Fibroblast of skin of back (primary cell): ENCODE measurements at places on chromosomes 3 and 15.

GRCh38 chr3:195853996-195854395 lies 42.3 kb upstream of the MUC4 start:
- DNase-seq = no peak

DNA sequence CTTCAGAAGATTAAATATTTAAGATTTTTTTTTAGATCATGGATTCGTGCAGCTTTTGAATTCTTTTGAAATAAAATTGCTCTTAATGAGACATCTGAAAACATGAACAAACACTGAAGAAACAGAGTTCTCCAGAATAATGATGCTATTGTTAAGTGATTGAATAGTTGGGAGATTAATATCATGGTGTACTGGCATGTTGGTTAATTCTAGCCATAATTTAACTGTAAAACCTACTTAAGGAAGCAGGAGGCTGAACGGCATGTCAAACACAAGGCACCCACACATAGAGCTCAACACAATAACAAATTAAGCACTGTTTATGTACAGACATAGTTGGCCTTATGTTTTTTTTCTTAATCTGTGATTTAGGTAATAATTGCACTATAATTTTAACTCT lies 185.6 kb downstream of the RBMS3 start:
- DNase-seq = no peak

DNA sequence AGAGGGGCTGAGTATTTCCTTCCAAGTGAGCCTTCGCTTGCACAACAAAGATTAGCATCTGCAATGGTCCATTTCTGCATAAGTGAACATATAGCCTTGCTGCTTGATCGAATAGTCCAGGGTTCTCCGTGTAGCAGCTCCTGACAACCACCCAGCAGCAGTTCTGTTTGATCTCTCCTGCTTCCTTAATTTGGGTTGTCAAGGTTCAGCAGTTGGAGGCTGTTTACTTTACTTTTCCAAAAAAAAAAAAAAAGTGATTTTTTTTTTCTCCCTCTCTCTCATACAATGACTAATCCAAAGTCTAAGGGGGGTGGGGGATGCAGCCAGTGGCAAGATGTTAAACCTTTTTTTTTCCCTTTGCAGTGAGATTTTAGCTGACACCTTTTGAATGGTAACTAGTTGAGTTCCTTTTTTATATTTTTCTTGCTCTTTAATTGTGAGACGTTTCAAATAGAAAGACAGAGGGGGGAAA lies 3.6 kb downstream of the FOXP1 start:
- DNase-seq = peak; percentile 84

GRCh38 chr15:98416222-98416855 lies 232.0 kb upstream of the IGF1R start:
- DNase-seq = no peak

- DNase-seq = no peak
These were observed 52.4 kb downstream of the PSMD6 start for GRCh38 chr3:63970631-63971475.

DNA sequence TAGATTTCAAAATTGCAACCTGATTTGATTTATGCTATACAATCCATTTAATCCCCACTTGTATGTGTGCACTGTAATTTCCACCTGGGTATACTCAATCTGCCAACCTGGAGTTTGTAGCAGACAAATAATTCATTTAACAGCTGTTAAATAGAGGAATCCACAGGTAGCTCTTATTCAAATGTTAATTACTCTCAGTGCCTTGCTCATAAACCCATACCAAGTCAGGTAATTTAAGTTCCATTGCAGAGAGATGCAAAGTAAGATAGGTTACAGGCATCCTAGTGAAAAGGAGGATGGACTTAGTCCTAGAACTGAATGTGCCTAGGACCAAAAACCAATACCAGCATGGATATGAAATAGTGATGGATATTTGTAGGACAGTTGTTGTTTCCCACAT lies 674.2 kb downstream of the TBL1XR1 start:
- no peak for DNase-seq

DNA sequence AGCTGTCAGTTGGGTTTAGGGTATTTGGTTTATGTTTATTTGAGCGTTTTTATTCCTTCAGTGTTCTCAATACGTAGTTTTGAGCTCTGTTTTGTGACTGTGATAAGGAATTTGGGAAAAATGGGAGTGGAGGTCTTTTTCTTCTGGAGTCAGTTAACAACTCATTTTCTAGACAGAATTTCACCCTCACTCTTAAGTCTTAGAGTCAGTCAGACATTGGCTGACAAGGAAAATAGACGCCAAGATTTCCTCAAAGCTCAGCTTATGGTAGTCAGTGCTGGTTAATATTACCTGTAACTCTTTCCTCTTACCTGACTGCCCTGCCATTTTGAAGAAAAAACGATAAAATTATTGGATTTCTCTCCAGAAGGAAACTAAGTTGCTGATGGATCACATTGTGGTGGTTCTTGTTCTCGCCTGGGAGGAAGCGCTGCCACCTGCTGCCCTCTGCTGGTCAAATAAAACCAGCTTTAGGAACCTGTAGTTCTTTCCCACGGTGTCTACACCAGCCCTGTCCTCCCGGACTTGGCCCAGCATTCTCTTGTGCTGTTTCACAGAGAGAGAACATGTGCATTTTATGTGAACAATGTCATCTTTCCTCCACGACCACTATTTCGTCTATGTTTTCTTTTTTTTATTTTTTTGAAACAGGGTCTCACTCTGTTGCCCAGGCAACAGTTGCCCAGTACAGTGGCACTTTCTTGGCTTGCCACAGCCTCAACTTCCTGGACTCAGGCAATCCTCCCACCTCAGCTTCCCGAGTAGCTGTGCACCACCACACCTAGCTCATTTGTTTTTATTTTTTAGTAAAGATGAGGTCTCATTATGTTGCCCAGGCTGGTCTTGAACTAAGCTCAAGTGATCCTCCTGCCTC lies 41.4 kb upstream of the UMPS start:
- DNase-seq = peak; percentile 79

GRCh38 chr15:91889111-91889815 lies 35.8 kb downstream of the SLCO3A1 start:
- no peak for DNase-seq
